ENCODE measurements at places on chromosomes 12 and 14.

DNA sequence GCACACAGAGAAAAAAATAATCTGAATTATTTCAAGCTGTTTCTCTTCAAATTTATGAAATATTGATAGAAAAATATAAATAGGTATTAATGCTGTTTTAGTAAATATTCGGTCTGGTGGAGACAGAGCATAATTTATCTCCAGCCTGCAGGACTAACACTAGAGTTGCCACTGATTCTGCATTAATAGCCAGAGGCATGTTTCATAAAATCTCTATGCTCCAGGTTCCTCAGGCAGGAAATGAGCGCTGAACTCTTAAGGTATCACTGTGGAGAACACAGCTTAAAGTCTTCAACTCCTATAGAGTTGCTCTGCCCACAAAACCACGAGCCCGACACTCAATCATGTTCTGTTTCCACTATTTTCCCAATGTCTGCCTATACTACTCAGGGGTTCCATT is 470.0 kb upstream of the TMPO start:
- no peak for DNase-seq

GRCh38 chr12:20375560-20375959 is 7.2 kb downstream of the PDE3A start:
- no peak for DNase-seq

DNA sequence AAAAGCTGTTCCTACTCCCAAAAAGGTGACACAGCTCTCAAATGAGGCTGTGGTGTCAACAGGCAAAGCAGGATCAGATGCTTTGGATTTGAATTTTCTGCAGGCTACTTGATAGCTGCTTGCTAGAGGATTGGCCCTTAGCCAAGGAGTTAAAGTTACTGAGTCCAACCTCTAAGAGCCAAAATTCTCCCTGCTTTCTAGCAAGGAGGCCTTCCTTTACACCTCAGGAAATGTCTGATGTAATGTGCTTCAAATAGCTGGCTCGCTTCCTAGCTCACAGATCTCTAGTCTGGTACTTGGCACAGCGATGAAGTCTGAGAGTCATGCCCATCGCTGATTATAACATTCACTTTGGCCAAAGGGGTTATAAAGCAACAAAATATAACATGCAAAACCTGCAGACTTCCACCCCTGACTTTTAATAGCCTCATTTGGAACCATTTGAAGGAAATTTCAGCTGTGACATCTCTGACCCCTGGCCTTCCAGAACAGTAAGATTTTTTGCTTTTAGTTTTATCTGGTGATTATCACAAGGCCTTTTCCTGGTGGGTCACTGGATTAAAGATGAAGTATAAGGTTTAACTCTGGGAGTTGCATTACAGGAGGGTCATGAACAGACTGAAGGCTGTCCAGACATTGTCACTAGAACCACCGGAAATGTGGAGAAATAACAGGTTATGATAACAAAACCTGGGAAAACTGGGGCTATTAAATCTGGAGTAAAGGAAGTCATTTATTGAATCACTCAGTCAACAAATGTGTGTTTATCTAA is 189.7 kb downstream of the EPS8 start:
- DNase-seq = no peak

DNA sequence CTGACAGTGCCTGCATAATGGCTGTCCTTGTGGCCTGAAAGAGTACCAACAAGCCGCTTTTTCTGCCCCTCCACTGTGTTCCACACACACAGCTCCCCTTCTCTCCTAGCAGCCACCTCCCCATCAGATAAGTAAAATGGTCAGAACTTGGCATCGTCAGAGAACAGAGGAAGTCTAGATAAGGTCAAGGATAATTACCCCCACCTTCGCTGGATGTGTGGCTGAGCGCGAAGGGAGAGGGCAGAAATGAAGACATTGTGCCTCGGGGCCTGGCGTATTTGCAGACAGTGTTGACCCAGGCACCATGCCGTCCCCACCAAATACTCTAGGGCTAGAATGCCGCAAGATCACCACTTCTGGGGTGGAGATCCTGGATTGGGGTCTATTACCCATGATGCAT is 30.6 kb downstream of the FBXO21 start:
- DNase-seq = no peak

- DNase-seq = no peak
These were observed 94.3 kb downstream of the AEBP2 start for GRCh38 chr12:19533567-19533966.

DNA sequence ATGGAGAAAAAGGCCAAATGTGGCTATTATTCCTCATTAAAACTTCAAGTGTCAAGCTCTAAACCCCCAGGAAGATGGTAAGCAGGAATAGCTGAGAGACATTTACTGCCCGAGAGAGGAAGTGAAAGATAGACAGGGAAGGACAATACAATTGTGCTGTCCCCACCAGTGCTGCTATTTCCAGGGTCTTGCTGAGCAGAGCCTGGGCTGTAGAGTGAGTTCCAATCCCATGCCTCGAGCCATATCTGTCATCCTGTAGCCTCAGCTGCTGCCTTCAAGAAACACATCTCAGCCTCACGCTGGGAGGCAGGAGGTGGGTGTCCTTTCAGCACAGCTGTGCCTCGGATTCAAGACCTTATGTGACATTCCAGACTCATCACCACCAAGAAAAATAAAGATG is 114.0 kb downstream of the RPAP3 start:
- no peak for DNase-seq

DNA sequence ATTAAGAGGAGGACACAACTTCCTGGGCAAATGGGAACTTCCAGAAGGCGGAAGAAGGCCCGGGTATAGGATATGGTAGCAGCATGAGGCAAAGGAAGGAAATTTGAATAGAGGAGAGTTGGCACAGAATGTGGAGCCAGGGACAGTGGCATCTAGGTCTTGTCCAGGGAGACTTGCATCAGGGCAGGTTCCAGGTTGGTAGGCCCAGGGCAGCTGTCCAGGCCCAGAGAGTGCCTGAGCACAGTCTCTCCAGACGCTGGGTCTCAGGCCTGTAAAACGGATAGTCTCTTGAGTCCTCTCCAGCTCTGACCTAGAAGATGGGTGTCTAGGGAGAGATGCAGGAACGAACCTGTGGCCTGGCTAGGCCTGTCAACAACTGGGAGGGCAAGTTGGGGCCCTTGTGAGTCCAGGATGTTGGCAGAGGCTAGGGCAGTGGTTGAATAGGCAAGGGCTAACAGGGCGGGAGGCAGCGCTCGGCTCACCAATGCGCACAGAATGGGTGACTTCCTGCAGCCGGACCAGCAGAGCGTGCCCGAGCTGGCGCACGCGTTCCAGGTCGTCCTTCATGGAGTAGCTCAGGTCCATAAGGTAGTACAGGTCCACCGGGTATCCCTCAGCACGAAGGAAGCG is 9.9 kb downstream of the ITGB7 start:
- no peak for DNase-seq

DNA sequence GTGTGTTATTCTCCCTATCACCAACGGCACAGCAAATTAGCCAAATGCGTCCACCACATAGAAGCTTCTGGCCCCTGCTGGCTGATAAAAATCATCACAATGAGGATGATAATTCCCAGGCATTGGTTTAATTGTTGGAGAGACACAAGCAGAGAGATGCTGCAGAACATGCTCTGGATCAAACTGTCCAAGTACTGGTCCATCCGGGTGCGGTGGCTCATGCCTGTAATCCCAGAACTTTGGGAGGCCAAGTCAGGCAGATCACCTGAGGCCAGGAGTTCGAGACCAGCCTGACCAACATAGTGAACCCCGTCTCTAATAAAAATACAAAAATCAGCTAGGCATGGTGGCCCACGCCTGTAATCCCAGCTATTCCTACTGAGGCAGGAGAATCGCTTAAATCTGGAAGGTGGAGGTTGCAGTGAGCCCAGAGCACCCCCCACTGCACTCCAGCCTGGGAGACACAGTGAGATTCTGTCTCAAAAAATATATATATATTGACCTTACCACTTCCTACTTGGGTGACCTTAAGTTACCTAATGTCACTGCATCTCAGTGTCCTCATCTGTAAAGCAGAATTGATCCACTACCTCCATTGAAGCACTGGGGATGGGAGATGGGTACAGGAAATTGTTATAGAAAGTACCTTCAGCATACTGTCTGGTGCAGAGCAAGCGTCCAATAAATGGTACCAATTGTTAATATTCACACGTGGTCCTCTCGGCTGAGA is 83.7 kb upstream of the EGLN3 start:
- DNase-seq = no peak

GRCh38 chr14:103122585-103122946 is 695 bp upstream of the TNFAIP2 start:
- no peak for DNase-seq

DNA sequence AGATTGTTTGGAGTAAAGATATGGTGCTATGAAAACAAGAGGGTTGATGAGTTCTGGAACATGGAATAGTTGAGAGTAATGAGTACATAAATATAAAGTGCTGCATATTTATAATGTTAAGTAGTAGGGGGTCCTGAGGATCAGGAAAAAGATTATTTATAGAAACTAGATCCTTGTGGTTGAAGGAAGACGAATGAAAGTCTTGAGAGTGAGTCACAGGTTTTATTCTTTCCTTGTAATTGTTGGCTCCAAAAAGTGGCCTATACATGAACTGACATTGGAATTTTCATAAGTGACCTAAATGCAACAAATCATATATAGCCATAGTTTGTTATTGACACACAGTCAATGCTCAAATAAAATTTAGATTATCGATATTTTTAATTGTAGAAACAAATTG is 440.4 kb upstream of the PRICKLE1 start:
- DNase-seq = no peak

- DNase-seq = no peak
These were observed 6.5 kb upstream of the ATP23 start for GRCh38 chr12:57934819-57935218.

- no peak for DNase-seq
These were observed 336.3 kb downstream of the NOVA1 start for GRCh38 chr14:26261368-26262122.

- no peak for DNase-seq
These were observed 67.3 kb upstream of the ATP2B1 start for GRCh38 chr12:89775986-89776365.

- no peak for DNase-seq
These were observed 116.1 kb downstream of the SCARB1 start for GRCh38 chr12:124747426-124748161.

GRCh38 chr12:7460375-7461259 is 16.7 kb upstream of the CD163L1 start:
- no peak for DNase-seq

DNA sequence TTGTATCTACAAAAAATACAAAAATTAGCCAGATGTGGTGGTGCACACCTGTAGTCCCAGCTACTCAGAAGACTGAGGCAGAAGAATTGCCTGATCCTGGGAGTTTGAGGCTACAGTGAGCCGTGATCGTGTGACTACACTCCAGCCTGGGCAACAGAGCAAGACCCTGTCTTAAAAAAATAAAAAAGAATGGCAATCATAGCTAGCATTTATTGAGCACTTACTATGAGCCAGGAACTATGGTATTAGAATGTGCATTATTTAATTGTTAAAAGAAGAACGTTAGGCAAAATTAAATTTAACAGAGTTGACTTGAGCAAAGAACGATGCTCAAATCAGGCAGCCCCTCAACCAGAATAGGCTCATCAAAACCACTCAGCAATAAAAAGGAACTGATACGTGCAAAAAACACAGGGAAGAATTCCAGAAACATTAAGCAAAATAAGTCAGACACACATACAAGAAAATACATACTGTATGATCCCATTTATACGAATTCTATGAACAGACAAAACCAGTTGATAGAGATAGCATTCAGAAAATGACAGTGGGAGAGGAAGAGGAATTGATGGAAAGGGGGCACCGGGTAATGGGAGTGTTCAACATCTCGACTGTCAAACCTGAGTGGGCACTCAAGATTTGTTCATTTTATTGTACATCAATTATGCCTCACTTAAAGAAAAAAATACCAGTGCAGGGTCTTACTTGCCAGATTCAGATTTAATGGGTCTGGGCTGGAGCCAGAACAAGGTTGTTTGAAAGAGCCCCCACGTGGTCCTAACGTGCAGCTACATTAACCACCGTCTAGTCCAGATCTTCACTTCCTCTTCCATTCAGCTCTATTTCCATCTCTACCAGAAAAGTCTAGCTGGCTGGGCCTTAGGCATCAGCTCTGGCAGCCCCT is 8.0 kb downstream of the SCNN1A start:
- no peak for DNase-seq

DNA sequence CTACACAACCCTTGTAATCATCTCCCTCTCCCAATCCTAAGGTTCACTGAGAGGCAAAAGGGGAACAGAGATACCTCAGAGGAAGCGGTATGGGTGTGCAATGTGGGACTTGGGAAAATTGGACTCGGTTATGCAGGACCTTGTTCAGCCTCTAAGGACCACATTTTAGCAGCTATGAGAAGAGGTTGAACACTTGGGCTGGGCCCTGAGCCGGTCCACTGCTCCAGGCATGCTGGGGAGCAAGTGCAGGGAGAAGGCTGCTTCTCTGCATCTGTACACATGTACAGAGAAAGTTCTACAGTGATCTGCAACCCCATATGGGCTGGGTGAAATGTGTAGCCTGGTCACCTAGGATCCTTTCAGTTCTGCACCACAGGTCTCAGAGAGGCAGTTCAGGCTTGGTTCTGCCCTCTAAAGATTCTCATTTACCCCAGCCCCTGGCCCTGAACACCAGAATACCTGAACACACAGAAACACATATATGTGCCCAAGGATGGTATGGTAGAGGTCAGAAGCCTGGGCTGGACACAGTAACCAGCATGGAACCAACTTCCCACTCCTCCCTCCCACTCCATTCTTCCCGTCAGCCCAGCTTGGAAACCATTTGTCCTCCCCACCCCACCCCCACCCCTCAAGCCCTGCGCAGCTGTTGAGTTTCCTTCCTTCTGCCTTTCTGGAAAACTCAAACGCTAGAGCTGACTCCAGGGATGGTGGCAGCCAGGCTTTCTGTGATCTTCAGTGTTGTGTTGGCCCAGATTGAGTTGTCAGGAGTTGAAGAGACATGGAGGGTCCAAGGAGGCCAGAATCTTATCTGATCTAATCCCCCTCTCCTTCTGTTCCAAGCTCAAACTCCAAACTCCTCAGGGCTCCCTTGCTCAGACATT is 10.4 kb downstream of the HOXC5 start:
- DNase-seq = no peak

DNA sequence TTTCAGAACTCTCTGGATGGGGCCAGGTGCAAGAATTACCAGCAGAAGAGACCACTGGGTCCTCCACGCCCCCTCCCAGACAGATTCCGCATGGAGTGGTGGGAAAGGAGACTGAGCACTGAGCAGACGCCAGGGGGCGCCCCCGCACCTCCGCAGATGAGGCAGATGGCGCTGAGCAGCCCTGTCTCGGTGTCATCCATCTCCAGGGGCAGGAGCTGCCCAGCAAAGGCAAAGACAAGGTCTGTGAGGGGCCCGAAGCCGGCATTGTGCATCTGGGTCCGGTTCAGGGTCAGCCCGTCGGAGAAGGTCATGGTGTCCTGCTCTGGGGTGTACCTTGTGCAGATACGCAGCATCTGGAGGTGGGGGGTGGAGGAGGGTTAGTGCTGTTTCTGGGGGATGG is 6.3 kb upstream of the ITGB7 start:
- peak; percentile 76 for DNase-seq

DNA sequence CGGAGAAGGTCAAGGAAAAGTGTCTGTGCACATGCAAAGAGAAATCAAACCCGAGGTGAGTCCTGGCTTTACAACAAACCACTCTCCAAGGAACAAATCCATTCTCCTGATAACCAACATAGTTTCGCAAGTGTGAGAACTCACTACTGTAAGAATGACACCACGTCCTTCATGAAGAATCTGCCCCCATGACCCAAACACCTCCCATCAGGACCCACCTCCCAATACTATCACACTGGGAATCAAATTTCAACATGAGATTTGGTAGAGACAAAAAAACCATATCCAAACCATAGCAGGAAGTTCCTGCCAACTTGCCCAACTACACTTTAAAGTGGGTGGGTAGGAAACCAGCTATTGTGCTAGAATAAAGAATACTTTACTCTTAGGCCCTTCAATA is 2.4 kb upstream of the ERC1 start:
- DNase-seq = no peak

All from stimulated activated CD8-positive, alpha-beta memory T cell treated with anti-CD3 and anti-CD28 coated beads, Interleukin-4, amount 100 ng/mL, for 1 hour (primary cell).